Occipital lobe (tissue), 3 donors: ENCODE measurements at places on chromosomes 3 and 15.

GRCh38 chr3:159859836-159860235, 128.8 kb upstream of the IL12A start:
- no peak for DNase-seq

GRCh38 chr3:187958432-187959003, 195.4 kb upstream of the LPP start:
- no peak for DNase-seq

GRCh38 chr3:115409596-115409995, 213.7 kb upstream of the GAP43 start:
- DNase-seq, result no peak

DNA sequence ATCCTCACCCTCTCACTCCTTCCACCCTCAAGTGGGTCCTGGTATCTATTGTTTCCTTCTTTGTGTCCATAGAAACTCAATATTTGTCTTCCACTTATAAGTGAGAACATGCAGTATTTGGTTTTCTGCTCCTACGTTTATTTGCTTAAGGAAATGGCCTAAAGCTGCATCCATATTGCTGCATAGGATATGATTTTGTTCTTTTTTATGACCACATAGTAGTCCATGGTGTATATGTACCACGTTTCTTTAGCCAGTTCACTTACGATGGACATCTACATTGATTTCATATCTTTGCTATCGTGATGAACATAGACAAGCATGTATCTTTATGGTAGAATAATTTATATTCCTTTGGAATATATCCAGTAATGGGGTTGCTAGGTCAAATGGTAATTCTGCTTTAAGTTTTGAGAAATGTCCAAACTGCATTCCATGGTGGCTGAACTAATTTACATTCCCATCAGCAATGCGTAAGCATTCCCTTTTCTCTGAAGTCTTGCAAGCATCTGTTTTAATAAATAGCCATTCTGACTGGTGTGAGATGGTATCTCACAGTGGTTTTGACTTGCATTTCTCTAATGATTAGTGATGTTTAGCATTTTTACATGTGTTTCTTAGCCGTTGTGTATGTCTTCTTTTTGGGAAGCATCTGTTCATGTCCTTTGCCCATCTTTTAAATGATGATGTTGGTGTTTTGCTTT, 650.2 kb downstream of the ZNF385D start:
- DNase-seq, result no peak

DNA sequence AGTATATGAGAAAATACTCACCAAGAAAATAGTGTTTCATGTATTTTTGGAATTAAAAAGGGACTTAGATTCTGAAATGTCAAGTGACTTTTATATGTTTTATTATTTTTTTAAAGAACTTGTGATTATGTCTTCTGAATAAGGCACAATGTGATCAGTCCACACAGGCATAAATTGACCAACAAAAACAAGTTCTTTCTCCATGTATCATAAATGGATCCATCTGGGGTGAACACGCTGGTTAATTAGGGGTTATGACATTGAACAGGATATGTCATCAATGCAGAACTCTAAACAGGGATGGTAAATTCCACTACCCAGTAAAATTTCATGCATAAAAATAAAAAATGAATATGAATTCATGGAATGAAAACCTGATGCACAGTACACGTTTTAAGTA, 31.3 kb upstream of the PIK3CA start:
- DNase-seq, result no peak

DNA sequence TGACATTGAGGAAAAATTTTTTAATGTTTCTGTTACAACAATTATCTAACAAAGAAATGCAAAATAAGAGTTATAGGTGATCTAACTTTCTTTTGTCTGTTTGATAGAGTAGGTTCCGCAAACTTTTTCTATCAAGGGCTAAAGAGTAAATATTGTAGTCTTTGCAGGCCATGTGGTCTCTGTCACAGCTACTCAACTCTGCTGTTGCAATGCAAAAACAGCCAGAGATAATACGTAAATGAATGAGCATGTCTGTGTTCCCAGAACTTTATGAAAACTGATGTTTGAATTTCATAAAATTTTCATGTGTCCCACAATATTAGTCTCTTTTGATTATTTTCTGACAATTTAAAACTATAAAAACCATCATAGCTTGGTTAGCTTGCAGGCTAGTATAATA, 73.3 kb downstream of the SLC24A1 start:
- DNase-seq, result no peak

GRCh38 chr3:25007974-25008658, 419.9 kb upstream of the RARB start:
- no peak for DNase-seq

- peak; percentile 21 for DNase-seq
Observed at GRCh38 chr15:41606997-41607396, 48.0 kb downstream of the TYRO3 start.

DNA sequence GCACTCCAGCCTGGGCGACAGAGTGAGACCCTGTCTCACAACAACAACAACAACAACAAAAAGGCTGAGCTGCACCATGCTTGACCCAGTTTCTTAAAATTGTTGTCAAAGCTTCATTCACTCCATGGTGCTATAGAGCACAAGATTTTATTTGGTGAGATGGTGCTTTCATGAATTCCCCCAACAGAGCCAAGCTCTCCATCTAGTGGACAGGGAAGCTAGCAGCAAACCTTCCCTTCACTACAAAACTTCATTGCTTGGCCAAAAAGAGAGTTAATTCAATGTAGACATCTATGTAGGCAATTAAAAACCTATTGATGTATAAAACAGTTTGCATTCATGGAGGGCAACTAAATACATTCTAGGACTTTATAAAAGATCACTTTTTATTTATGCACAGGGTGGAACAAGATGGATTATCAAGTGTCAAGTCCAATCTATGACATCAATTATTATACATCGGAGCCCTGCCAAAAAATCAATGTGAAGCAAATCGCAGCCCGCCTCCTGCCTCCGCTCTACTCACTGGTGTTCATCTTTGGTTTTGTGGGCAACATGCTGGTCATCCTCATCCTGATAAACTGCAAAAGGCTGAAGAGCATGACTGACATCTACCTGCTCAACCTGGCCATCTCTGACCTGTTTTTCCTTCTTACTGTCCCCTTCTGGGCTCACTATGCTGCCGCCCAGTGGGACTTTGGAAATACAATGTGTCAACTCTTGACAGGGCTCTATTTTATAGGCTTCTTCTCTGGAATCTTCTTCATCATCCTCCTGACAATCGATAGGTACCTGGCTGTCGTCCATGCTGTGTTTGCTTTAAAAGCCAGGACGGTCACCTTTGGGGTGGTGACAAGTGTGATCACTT, 2.0 kb downstream of the CCR5 start:
- no peak for DNase-seq

DNA sequence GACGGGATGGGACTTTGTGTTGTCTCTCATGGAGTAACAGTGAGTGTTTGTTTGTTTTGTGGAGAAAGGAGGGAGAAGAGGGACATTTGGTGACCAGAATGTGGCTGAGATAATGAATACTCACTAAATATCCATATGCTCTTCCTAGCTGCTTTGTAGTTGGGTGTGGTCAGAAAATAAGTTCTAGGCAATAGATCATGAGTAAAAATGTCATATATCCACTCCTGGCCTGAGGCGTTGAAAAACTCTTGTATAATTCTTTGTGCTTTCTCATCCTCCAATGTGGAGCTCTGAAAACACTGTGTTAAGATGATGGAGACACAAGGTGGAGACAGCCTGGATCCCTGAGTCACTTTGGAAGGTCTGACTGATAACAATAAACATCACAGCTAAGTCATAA, 28.0 kb upstream of the IL16 start:
- DNase-seq, result no peak

GRCh38 chr15:88805031-88805780, 2.0 kb downstream of the ACAN start:
- DNase-seq, result no peak

DNA sequence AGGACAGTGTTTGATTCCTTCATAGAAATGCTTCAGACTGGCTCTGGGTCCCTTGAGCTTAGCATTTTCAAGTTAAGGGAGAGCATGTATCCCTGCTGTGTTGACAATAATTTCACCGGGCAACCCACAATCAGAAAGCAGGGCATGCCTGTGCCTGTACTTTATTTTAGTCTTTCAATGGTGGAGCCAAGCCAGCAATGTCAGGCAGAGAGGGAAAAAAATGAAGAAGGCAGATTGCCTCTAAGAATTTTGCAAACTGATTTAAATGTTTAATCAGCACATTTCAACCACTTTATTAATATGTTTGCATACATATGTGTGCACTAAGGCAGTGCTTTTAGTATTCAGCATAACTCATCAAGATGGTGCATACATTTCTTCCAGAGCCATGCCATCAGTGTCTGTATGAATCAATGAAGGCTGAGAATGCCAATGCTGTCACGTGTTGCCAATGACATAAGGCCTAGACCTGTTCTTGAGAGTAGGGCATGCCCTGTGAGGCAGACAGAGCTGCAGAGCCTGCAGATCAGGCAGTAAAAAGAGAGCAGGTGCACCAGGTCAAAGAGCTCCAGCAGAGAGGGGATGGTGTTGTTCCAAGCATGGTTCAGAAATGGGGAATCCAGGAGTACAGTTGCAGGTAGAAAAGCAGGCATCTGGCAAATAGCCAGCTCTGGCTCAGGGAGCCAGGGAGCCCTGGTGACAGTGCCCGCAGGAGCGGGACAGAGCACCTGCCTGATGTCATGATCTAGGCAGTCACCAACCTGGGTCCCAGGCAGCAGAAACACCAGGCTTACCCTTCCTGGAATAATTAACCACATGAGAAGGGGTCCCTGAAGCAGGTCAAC, 508.5 kb downstream of the GABRG3 start:
- no peak for DNase-seq

DNA sequence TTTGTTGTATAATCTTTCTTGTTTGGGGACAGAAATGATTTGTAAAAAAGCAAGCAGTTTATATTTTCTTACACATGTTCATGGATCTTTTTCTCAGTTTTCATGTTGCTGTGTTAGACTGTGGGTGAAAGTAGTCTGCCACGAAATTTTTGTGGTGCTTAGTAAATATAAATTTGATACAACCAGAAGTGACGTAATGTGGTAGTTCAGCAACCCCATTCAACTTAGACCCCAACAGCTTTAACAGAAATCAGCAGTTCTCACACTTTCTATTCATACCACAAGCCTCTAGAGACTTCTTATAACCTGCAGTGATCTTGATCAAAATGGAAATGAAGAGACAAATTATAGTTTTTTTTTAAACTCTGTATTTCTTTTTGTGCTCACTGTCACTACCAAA, 120.2 kb upstream of the IGSF10 start:
- DNase-seq, result no peak
